CD8-positive, alpha-beta T cell (primary cell): ENCODE measurements at places on chromosomes 7 and 10. TPM values are rescaled to one million over a fixed set of nuclear protein-coding genes. Genes with fewer than 3 reads are reported as not detected.
A peak's percentile ranks its signal among the peaks of the same experiment; 100 is the strongest.

The ASIC3 gene
- 6.7 TPM for total RNA-seq

DNA sequence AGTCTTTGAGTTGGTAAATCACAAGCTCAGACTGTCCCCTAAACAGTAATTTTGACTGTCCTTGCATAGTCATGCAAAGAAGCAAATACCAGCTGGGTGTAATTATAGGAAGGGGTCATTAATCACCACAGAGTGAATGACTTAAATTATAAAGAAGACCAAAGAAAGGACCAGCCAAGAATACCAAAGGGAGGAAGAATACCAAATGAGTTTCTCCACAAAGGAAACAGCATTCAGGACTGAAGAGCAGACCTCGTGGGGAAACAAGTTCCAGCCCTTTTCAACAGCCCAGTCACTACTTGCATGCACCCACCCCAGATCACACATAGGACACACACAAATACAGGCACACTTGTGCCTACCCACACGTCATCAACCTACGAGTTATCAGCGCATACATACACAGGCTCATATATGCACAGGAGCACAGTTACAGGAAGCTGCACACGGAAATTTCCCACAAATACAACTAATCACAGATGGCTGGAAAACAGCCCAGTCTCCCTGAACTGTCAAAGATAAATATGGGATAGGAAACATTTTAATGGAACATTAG is 77.6 kb downstream of the DENND2A start:
- DNase-seq: no peak

DNA sequence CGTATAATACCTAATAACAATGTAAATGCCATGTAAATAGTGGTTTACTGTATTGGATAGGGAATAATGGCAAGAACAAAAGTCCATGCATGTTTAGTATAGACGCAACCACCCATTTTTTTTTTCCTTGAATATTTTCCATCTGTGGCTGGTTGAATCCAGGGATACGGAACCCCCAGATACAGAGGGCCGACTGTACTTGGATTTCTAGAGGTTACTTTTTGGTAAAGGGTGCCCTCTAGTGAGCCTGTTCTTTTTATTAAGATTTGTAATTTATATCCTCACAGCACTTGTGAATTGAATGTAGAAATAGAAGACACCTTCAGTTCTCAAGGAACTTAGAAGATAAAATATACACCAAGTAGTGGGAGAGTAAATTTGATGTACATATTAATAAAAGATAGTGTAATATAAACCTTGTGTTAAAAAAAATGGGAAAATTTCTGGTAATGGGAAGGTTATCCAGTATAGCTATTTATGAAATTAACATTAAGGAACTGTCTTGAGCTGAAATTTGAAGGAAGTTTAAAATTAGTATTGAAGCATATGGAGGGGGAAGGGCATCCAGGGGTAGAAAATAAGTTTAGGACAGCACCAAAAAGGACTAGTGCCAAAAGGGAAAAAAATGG is 32.0 kb downstream of the EXOC6 start:
- peak; percentile 45 for DNase-seq

The TMEM243 gene
- 124 TPM for total RNA-seq

GRCh38 chr10:126342680-126343079 is 45.6 kb downstream of the ADAM12 start:
- no peak for DNase-seq

The TRDMT1 gene
- 11.7 TPM for total RNA-seq

The PHYHIPL gene
- total RNA-seq: not detected

GRCh38 chr10:107091126-107091525 is 73.4 kb downstream of the SORCS1 start:
- no peak for DNase-seq

The FXYD4 gene
- not detected for total RNA-seq

DNA sequence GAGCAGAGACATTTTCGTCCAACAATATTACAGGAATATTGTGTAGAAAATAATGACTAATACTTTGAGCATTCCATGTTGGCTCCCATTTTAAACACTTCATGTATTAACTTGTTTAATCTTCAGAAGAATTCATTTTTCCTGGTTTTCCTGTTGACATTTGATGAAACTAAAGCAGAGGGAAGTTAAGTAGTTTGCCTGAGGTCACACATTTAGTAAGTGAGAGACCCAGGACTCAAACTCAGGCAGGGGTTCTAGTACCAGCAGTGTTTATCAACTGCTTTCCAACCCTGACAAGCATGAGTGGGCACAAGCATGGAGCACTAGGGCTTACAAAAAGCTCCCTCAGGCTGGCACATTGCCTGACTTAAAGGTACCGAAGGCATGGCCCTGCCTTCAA is 719.1 kb downstream of the AUTS2 start:
- DNase-seq: no peak

The DDX56 gene
- 141 TPM for total RNA-seq

- DNase-seq: no peak
Measured at GRCh38 chr10:114477285-114477684, 73.0 kb upstream of the AFAP1L2 start.

DNA sequence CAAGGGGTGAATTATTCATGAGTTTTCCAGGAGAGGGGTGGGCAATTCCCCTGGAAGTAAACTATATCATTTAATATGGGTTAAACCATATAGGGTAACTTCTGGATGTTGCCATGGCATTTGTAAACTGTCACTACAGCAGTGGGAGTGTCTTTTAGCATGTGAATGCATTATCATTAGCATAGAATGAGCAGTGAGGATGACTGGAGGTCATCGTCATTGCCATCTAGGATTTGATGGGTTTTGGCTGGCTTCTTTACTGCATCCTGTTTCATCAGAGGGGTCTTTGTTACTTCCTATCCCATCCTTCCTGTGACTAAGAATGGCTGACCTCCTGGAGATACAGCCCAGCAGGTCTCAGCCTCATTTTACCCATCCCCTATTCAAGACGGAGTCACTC is 139.5 kb upstream of the PRKCQ start:
- no peak for DNase-seq

GRCh38 chr10:38600146-38600545 is 506.0 kb downstream of the ZNF37A start:
- no peak for DNase-seq

GRCh38 chr7:17408245-17408903 is 109.9 kb downstream of the AHR start:
- DNase-seq: no peak

The DYNC1I1 gene
- total RNA-seq: not detected

GRCh38 chr7:48637382-48637781 is 287.0 kb upstream of the CDC14C start:
- no peak for DNase-seq

- no peak for DNase-seq
Measured at GRCh38 chr7:66522518-66522917, 106.2 kb upstream of the KCTD7 start.

The ACSL5 gene
- total RNA-seq: 9.0 TPM

The TMEM140 gene
- 21.8 TPM for total RNA-seq

GRCh38 chr7:129401967-129402860 is 32.0 kb upstream of the STRIP2 start:
- peak; percentile 10 for DNase-seq

The TUBAL3 gene
- total RNA-seq: not detected

The SPDYE1 gene
- total RNA-seq: not detected

GRCh38 chr10:98910546-98910945 is 325.1 kb downstream of the HPSE2 start:
- no peak for DNase-seq

GRCh38 chr7:135757719-135758411 is 9.3 kb upstream of the FAM180A start:
- DNase-seq: no peak

The FAM25A gene
- total RNA-seq: not detected

- DNase-seq: no peak
Measured at GRCh38 chr7:69276011-69276729, 322.1 kb upstream of the AUTS2 start.

DNA sequence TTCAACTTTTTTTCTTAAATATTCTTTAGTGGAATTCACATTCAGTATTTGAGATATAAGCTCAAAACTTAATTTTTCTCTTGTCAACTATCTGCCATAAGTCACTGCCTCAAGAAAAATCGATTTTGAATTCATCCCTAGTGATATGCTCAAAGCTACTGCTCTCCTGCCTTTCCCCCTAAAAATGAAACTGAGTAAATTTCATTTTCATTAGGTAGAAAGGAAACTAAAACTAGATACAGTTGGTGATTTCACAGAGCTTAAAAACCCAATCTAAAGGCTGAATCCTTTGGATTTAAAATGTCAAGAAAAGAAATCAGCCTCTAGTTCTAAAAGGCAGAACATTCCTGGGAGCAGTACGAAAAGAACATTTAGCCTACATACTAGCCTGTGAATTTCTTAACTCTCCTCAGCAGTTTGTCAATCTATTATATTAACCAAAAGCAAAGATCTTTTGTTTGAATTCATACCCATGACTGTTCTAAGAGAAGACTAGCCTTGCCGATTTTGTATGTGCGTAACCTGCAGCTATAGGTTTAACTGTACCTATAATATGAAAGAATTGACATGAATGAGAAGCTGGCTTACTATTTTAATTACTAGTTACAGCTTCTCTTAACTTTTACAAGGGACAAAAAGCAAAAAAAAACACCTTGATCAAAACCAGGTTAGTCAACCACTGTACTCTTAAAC is 4.9 kb upstream of the FAM53B start:
- DNase-seq: no peak

The VSTM4 gene
- total RNA-seq: not detected

The NEUROG3 gene
- total RNA-seq: not detected

DNA sequence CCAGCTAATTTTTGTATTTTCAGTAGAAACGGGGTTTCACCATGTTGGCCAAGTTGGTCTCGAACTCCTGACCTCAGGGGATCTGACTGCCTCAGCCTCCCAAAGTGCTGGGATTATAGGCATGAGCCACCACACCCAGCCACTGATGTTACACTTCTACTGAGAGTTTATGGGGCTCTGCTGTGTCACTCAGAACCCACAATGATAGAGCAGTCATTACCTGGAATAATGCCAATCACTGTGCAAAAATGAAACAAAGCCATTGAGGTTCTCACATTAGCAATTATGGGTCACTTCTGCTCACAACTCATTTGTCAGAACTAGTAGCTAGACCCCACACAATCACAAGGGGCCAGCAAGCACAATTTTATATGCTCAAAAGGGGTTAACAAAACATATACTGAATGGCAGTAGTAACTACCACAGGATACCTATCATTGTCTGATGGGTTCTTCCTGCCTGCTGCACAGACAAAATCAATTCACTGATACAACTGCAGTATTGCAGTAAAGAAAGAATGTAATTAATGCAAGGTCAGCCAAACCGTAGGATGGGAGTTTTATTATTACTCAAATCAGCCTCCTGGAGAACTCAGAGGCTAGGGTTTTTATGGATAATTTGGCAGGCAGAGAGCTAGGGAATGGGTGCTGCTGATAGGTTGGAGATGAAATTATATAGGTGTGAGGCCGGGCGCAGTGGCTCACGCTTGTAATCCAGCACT is 72.1 kb upstream of the TRIM24 start:
- no peak for DNase-seq

The UNC5B gene
- 0.08 TPM for total RNA-seq

GRCh38 chr7:90879924-90880323 is 283.8 kb downstream of the CDK14 start:
- no peak for DNase-seq

The EMX2 gene
- not detected for total RNA-seq

The SPDYE6 gene
- total RNA-seq: not detected

GRCh38 chr10:103833731-103834365 is 21.5 kb downstream of the SH3PXD2A start:
- DNase-seq: no peak

GRCh38 chr10:22420787-22421517 is 75.7 kb downstream of the SPAG6 start:
- DNase-seq: peak; percentile 56

GRCh38 chr10:91335147-91335546 is 75.0 kb upstream of the HECTD2 start:
- DNase-seq: no peak

The MEST gene
- 5.9 TPM for total RNA-seq

DNA sequence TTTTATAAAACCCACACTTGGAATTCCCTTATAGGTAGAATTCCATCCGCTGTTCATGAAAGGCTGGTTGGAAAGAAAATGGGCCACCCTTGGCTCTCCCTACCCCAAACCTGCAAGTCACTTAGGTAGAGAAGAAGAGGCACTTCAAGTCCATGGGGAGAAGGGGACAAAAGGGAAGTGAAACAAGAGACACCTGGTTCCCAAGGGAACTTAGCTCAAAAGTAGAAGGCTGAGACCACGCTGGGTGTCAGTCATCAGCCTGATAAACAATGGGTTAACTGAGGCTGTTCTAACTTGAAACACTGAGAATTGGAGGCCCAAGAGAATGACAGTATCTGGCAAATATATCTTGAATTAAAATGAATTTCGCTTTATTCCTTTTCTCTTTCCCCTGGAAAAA is 330.8 kb upstream of the NFE2L3 start:
- DNase-seq: no peak

DNA sequence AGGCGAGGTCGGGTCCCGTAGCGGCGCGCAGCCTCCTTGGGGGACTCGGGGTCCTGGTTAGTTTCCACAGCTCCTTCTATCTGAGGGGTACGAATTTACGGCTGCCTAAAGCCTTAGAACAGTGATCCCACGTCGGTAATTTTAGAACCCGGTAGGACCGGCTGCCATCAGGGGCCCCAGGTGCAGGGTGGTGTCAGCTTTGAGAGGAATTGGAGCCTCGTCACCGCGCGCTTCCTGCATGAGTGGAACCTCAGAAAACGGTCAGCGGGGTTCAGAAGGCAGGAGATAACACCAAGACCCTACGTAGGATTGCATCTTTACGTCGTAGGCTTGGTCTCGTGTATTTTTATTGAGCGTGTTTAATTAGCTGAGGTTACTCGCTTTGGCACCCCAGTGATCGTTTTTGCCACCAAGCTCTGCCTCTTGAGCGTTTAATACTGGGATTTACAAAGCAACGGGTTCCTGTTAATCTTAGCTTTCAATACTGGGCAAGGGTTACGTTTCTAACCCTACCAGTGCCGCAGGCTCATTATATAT is 443 bp downstream of the RNF32 start:
- peak; percentile 21 for DNase-seq

DNA sequence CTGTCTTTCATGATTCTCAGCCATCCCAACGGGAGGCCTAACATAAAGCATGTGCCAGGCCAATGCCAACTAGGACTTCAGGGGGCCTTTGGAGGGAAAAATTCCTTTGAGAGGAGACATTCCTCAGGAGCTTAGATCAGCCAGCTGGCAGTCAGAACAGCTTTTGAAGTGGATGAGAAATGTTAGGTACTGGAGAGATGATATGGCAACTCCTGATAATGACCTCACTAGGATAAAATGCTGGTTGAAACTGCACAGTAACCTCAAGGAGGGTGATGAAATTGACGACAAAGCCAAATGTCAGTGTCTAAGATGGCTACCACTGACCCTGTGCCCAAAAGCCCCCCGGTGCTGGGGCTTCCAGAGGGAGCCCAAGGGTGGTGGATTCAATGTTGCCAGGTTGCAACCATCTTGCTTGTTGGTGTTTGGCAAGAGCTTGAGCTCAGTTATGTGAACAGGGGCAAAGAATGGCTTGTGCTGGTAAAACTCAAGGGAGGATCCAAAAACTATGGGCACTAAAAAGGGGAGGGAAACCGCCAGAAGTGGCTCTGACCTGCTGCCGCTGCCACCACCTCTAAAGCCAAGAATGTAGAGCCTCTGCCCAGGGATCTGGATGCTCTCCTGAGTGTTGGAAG is 121.2 kb downstream of the UBE2H start:
- DNase-seq: no peak
